ENCODE measurements at places on chromosomes 2 and 18.

DNA sequence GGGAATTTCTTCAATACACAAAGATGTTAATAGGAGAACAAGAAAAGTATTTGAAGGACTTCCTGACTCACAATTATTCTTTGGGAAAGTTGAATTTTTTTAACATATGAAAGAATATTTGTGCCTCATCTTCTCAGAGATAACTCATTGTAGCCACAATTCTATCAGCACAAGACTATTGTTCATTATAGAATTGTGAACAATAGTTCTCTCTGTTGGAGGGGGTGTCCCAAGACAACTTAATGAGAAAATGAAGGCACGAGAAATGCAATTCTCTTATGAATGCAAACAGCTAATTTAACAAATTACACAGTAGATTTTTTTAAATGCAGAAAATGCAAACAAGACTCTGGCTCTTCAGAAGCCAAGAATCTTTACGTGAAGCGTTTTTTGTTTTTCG, 157.0 kb downstream of the BARD1 start:
- DNase-seq, result no peak

DNA sequence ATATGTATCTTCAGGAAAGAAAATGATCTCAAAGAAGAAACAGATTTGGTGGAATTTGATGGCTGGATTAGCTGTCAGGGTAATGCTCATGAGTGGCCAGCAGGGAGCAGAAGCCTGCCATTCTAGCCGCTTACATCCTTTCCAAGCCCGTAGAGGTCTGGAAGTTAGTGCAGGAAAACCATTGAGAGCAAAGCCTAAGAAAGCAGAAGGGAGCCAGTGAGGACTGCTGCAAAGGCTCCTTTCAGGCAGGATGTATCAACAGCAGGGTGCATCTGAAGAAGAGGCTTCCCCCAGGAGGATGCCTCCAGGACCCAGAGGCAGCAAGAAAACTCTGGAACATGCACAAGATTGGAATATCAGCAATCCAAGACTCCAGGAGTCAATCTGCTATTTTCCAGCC, 22.9 kb upstream of the LBH start:
- no peak for DNase-seq

- no peak for DNase-seq
Measured at GRCh38 chr2:151334082-151334815, 23.1 kb upstream of the TNFAIP6 start.

DNA sequence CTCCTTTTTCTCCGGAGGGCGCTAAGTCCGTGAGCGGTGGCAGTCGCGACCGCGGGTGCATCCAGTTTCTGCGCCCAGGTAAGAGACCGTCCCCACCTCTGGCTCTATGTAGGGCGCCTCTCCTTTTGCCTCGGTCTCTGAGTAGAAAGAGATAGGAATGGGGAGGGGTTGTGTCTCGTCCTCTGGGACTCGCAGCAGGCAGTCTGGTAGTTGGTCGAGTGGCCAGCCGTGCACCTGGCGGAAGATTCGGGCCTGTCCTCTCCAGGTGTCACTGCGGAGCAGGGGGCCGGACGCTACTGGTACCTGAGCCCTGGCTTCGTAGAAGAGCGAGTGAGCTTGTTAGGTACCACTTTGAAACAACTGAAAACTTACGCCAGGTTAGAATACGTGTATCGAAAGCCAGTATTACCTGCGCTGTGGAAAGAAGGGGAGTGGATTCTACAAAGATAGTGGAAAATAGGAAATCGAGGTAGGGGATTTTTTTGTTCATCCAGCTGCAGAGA, 403 bp downstream of the MAP2 start:
- DNase-seq, result no peak

- no peak for DNase-seq
Measured at GRCh38 chr2:109609352-109610024, 4.3 kb downstream of the SEPTIN10 start.

DNA sequence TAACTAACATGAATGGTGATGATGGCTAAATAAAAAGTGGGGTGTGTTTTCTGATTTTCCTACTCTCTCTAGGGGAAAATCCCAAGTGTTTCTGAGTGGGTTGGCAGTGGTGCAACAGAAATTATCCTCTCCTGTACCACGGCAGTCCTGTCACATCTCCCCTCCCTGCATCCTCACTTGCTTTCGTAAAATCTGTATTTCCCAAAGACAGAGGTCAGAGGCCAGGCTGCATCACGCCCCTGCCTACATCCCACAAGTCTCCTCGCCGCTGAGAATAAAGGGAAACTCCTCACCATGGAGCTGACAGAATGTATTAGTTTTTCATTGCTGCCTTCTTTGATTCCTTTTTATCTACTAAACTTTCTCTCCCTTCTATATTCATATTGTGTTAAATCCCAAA, 13.1 kb downstream of the FBLN7 start:
- DNase-seq, result no peak

DNA sequence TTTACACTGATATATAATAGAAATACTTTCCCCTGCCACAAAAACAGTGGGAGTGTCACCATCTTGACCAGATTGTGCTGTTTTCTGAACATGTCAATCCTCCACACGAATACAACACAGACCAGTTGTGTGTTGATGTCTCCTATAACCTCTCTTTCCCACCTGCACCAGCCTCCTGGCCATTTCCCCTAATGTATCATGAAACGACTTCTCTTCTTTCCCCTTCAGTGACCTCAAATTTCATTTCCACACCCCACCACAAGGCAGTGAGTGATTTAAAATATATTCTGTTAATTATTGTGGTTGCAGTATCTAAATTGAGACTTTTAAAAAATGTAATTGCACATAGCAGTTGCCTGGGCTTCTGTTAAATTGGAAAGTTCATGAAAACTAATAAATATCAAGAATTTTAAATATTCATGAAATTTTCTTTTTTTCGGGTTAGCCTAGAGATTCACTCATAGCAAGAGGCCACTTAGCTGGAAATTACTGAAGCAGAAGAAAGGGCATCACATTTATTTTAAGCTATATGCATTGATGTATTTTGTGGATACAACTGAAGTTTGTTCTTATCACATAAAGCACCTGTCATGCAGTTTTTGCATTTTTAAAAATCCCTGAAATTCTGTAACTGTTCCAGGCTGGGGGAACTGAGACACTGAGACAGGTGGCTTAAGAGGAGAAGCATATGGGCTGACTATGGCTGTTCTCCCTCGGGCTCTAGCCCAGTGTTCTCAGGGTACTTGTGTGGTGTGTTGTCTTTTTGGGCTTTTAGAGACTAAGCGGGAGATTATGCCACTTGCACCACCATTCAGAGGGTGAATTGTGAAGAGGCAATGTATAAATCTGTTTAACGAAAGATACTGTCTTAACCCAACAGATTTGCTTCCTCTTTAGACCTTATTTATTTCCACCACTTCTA, 15.9 kb downstream of the FAM171B start:
- no peak for DNase-seq

DNA sequence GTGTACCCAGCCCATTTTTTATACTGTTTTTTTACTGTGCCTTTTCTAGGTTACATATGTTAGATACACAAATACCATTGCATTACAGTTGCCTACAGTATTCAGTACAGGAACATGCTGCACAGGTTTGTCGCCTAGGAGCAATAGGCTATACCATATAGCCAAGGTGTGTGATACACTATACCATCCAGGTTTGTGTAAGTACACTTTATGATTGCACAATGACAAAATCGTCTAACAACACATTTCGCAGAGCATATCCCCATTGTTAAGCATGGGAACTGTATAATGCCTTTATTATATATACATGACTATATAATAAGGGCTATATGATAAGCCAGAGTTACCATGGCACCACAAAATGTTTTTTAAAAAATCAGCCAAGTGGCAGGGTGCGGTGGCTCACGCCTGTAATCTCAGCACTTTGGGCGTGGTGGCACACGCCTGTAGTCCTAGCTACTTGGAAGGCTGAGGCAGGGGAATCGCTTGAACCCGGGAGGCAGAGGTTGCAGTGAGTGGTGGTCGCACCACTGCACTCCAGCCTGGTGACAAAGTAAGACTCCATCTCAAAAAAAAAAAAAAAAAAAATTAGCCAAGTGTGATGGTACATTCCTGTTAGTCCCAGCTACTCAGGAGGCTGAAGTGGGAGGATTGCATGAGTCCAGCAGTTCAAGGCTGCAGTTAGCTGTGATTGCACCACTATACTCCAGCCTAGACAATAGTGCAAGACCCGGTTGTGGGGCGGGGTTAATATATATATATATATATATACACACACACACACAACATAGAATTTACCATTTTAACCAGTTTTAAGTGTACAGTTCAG, 2.8 kb upstream of the CENPA start:
- no peak for DNase-seq

GRCh38 chr2:119575439-119575838, 31.2 kb downstream of the CFAP221 start:
- DNase-seq, result no peak

- DNase-seq, result no peak
Measured at GRCh38 chr2:168596881-168597655, 141.0 kb downstream of the CERS6 start.

DNA sequence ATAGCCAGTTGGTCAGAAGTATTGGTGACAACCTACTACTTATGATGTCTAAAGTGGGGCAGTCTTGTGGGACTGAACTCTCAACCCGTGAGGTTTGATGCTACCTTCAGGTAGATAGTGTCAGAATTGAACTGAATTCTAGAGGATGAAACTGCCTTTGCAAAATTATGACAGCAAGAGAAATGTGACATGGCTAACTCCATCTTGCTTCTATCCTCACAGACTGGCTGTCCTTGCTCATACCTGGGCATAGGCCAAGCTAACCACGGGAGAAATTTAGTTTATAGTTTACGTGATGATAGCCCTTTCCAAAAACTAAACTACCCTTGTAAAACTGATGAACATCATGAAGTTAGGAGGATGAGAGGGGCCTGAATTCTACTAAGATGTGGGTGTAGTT, 24.9 kb upstream of the TGIF1 start:
- DNase-seq, result no peak

DNA sequence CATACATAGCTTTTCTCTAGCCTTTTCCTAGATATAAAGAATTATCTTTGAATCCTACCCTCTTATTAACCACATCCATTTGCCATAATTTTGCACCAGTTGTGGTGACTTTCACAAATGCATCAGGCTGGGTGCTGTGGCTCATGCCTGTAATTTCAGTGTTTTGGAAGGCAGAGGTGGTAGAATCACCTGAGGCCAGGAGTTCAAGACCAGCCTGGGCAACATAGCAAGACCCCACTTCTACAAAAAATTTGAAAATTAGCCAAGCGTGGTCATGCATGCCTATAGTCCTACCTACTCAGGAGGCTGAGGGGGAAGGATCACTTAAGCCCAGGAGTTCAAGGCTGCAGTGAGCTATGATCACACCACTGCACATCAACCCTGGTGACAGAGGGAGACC, 672.4 kb upstream of the CHAC2 start:
- DNase-seq, result no peak

GRCh38 chr2:153005071-153005730, 286.8 kb downstream of the ARL6IP6 start:
- no peak for DNase-seq

DNA sequence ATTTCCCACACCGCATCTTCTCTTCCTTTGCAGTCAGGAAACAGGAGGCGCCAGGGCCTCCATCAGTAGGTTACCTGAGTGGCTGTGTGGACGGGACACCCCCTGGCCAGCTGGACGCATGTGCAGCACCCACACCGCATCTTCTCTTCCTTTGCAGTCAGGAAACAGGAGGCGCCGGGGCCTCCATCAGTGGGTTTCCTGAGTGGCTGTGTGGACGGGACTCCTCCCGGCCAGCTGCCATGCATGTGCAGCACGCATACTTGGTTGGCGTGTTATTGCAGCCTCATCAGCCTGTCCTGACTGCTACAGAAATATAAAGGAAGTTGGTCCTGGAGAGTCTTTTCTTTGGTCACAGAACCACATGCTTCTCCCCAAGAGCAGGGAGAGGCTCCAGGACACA, 74.6 kb downstream of the DCDC2C start:
- DNase-seq, result no peak

DNA sequence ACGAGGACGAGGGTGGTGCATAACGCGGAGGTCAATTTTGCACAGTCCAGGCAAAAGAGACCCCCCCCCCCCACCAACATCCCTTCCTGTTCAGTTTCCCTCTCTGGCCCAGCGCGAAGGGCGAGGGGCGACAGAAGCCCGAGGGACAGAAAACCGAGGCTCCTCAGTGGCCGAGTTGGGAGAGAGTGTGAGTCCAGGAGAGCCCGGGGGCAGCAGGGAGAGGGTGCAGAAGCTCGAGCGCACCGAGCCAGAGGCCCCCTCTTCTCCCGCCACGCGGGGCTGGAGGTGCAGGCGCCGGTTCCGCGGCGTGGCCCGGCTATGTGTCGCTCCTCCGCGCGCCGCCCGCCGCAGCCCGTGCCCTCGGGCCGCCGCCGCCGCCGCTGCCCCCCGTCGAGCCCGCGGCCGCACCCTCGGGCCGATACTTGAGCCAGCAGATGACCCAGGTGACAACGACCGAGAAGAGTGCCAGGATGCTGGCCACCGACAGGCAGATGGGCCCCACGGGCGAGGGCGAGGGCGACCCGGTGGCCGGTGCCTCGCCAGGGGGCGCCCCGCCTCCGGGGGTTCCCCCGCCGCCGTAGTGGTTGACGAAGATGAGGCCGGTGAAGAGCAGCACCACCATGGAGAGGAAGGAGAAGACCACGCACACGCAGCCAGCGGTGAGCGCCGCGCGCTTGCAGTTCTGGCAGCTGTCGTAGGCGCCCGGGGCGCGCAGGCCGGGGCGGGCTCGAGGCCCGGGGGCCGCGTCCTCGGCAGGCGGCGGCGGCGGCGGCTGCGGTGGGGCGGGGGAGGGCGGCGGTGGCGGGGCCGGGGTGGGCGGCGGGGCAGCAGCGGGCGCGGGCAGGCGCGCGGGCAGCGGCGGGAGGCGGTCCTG, 20.2 kb upstream of the PAX3 start:
- no peak for DNase-seq

DNA sequence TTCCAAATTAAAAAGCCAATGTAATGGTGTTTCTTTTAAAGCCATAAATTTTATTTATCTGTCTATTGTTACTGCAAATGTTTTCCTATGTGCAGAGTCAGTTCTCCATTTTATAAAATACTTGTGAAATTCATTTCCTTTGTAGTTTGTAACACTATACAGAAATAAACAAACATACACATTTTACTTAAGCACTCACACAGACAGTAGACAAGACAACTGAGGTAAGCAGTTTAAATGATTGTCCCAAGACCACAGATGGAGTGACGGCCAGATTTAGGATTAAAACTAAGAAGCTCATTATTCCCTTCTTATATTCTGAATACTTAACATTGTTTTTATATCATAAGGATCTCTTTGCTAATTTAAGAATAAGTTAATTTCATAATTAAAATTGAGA, 100.9 kb downstream of the BAZ2B start:
- no peak for DNase-seq

- DNase-seq, result no peak
Measured at GRCh38 chr2:139411236-139411635, 631.0 kb upstream of the NXPH2 start.

GRCh38 chr2:197170208-197170607, 140.4 kb downstream of the ANKRD44 start:
- DNase-seq, result no peak

- DNase-seq, result no peak
Measured at GRCh38 chr2:72211350-72211749, 63.7 kb upstream of the CYP26B1 start.

DNA sequence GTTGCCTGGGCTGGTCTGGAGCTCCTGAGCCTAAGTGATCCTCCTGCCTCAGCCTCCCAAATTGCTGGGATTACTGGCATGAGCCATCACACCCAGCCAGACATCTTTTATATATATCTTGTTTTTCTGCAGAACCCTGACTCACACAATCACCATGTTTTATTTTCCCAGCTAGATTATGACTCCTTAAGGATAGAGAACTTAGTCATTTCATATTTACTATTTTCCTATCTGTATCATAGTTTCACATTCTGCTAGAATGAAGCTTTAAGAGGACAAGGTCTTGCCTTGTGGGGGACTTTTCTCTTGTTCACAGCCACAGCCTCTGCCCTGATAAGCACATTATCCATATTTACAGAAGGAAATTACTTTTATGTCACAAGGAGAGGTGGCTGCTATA, 73.9 kb downstream of the LBH start:
- DNase-seq, result no peak
